Daoy (cell line): ENCODE measurements at places on chromosomes 3 and 15.

- no peak for DNase-seq
Observed at GRCh38 chr3:133329626-133330025, 70.2 kb upstream of the BFSP2 start.

DNA sequence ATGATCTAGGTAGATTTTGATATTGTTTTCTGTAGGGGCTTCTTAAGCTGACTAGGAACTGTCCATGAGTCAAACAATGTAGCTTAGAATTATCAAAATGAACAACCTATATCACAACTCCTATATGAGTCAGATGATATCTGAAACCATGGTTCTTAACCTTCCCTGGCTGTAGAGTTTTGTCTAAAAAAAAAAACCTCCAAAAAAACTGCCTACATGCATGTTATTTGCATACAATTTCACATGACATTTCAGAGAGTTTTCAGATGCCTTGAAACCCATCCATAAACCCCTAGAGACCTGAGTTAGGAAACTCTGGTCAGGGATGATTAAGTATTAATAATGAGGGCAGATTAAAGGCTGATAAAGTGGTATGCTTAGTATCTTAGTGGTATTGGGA is 157.0 kb downstream of the CHST2 start:
- DNase-seq: no peak

- no peak for DNase-seq
Observed at GRCh38 chr3:60393946-60394345, 857.3 kb downstream of the FHIT start.

DNA sequence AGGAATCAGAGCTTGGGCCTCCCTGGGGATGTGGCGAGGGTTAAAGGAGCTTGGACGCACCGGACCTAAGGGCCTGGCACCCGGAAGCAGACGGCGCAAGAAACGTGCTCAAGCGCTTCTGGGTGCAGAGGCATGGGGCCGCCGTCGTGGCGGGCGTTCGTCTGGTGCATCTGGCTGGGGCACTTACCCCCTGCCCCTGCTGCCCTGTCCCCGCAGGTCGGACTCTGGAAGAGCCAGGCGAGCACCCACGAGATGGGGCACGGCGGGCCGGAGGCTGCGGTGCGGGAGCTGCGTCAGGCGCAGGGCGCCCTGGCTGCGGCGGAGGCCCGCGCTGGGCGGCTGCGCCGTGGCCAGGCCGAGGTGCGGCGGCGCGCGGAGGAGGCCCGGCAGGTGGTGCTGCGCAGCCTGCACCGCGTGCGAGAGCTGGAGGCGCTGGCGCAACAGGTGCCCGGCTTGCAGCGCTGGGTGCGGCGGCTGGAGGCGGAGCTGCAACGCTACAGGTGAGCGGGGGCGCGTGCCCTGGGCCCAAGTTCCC is 2.5 kb downstream of the EFCC1 start:
- no peak for DNase-seq

- DNase-seq: no peak
Observed at GRCh38 chr15:57604507-57604906, 12.8 kb downstream of the MYZAP start.

- no peak for DNase-seq
Observed at GRCh38 chr3:68958932-68959331, 26.6 kb upstream of the TAFA4 start.

- DNase-seq: no peak
Observed at GRCh38 chr3:77648214-77648613, 608.3 kb downstream of the ROBO2 start.

GRCh38 chr3:132284781-132285619 is 32.2 kb upstream of the ACP3 start:
- DNase-seq: no peak

DNA sequence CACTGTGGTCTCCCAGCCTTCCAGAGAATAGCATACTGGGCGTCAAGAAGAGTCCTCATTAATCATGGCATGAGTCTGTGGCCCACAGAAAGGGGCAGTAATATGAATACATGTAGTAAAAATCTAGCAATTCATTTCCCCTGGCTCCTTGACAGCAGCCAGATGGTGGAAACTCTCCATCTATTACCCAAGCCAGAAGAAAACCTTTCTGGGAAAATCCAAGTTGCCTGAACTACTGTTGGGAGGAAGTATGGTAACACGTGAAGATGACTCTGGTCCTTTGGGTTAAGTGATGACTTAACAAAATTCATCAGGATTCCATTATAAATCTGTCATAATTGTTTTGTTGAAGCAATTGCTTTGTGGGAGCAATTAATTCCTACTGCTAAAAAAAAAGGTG is 530.5 kb downstream of the FHIT start:
- DNase-seq: no peak

DNA sequence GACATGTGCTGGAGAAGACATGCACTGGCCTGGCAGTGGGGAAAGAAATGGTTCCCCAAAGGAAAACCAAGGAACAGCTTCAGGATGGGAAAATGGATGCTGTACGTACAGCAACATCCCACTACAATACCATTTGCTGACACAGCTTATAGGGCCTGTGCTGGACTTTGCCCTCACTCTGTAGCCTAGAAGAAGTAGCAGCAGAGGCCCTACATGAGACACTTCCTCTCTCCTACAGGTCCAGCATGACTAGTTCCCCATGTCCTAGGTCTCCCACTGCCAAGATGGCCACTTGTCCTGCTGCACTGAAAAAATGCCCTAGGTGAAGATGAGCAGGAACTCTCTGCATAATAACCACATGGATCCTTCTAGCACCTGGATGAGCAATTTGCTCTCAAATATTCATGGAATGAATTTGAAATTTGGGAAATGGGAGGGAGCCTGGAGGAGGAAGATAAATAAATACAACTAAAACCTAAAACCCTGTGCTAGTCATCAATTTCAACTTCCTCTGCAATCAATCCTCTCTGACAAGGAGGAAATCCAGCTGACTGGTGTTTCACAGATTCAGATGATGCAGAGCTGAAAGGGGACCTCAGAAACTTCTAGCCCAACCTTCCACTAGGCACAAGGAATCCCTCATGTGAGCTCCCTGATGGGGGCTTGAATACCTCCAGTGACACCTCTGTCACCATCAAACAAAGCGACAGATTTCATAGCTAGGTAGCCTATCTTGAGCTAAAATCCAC is 514.3 kb upstream of the PPP2R3A start:
- no peak for DNase-seq

DNA sequence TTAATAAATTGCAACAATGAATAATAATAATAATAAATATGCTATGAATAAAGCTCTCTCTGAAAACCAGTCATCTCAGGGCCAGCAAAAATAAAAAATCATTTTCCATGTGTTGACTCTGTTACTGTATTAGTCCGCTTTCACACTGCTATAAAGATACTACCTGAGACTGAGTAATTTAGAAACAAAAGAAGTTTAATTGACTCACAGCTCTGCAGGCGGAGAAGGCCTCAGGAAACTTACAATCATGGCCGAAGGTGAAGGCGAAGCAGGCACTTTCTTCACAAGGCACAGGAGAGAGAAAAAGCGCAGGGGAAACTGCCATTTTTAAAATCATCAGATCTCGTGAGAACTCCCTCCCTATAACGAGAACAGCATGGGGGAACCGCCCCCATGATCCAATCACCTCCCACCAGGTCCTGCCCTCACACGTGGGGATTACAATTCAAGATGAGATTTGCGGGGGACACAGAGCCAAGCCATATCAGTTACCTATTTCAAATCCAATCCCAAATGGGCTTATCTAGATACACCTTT is 224.1 kb downstream of the IGSF11 start:
- DNase-seq: peak; percentile 53

DNA sequence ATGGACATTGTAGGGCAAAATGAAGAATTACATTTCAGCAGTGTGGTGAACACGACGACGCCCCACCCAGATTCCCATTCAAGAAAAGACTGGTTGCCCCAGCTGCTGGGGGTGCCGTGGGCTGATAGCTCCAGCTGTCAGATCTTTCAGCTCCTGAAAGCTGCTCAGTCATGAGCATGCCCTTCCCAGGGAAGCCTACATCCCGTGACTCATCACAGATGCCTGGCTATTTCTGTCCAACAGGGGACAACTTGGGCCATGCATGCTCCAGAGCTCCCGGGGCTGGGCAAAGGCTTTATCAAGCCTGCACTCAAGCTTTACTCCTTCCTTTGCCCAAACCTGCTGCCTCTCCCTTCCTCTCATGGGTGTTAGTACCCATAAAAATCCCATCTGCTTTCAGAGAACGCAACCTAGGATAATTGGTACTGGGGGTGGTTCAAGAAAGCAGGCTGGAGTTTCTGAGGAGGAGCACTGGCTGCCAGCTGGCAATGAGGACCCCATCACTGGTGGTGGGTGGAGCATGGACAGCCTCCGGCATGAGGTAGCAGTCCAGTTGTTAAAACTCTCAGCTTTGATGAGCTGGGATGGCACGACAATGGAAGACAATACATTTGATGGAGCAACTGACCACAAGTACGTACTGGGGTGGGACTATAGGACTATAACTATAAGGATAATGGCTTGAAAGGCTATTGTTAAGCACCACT is 16.4 kb upstream of the ST8SIA2 start:
- peak; percentile 59 for DNase-seq

DNA sequence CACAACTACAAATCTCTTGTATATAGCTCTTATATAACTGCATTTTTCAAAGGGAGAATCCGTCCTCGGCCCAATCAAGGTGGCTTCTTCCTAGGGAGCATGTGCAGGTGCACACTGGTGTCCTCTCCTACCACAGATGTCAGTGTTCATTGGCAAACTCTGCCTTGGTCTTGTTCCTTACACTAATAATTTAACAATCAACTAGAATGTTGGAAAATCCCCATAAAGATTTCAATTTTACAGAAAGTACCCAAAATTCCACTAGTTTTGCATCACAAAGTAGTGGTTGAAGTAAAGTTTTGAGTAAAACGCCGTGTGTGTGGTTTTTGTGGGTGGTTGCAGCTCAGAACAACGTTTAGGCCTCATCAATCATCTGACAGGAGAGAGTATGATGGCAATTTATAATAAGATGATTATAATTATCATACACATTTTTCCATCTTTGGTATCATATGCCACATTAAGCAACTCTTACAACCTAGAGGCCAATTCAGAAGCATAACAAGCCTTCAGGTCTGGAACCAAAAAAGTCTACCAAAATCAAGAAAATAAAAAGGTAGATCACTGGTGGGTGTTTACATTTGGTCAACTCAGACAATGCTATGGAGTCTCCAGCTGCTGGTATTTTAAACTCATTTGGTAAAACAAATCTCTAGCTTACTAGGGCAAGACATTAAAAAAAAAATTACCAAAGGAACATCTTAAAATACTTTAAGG is 128.9 kb upstream of the BHLHE40 start:
- no peak for DNase-seq

GRCh38 chr3:8518138-8518537 is 16.5 kb downstream of the LMCD1 start:
- no peak for DNase-seq

- peak; percentile 57 for DNase-seq
Observed at GRCh38 chr15:88563638-88564037, 17.2 kb upstream of the DET1 start.

GRCh38 chr3:184380627-184381260 is 890 bp downstream of the CHRD start:
- no peak for DNase-seq

DNA sequence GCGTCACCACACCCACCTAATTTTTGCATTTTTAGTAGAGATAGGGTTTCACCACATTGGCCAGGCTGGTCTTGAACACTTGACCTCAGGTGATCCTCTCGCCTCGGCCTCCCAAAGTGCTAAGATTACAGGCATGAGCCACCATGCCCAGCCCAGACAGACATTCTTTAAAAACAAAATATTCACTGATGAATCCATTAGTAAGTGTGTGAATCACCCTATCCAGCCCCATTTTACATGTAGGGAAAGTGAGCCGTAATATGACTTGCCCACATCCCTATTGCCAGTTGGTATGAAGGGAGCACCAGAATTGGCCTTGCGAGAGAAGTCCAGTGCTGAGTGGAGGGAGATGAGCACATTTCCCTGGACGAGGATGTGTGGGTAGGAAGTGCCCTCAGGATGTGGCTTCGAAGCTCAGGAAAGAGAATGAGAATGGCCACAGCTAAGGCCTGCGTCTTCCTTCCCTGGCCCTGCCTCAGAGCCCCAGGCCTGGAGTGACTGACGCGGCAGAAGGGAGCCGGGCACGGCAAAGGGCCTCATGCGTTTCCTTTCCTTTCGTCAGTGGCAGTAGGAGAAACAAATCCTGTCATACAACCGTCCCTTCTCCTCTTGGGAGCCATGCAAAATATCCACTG is 28.3 kb upstream of the ETV5 start:
- DNase-seq: no peak

DNA sequence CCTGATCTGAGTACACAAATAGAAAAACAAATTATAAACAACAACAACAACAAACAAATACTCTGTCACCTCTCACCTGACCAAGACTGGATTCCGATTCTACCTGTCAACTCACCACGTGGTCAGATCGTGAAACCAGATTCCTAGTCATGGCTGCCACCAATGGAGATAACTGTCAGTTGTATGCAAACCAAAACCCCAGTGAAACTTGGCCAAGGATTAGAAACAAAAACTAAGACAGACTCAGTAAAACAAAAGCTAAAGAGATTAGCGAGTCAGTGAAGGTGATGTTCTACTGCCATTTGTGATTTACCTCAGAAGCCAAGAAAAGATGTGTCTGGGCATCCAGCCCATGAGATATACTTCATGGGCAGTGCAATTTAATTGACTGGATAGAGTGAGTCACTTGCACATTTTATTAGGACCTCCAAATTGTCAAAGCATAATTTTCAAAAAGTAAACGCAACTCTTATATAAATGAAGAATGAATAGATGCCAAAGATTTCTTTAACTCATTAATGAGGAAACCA is 31.1 kb downstream of the PHLDB2 start:
- DNase-seq: no peak

DNA sequence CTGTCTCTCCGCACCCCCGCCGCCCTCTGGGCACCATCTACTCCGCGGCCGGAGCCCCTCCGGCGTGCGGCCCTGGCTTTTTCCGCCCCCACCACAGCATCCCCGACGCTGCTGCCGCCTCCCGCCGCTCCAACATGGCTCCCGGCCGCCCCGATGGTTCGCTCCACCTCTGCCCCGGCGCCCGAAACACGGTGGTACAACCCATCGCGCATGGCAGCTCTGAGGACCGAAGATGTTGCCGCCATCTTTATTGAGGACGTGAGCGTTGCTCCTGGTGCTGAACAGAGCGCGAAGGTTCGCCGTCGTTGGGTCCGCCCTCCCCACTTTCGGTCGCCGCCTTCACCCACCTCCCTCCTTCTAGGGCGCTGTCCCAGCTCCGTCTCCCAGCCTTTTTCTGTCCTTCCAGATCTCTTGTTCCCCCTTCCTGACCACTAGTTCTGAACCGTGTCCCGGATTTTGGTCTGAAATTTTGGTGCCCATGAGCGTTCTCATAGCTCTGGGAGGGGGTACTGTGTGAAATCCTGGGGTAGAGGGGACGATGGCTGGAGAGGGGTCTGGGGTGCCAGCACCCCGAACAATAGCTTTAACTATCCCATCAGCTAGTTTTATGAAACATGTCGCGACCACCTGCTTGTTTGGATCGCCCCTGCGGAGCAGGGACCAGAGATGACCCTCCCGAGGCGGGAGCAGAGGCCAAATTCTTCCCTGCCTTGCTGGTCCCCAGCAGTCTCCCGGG is at the start of gene CELSR3:
Gene CELSR3, minus strand, starts transcription at position 134 of the 736 bp plus-strand sequence. CDS start 252 bp downstream, outside the sequence.
- peak; percentile 93 for DNase-seq

DNA sequence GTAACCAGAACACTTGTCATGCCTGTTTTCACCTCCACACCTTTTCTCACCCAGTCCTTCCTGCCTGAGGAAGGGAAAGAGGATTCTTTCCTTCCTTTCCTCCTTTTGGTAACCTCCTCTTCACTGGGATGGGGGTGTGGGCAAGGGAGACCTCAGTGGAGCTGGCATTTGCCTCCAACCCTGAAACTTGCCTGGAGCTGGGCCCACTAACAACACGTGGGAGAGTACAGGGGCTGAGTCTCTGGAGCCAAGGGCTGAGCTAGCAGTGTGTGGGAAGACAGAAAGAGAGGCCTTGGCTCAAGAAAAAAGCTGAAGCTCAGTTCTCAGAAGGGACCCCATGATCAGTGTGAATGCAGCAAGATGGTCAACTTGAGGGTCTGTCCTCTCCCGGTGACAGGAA is 86.6 kb upstream of the SLC6A11 start:
- DNase-seq: no peak
